Activated CD4-positive, alpha-beta memory T cell treated with anti-CD3 and anti-CD28 coated beads, Interleukin-2, amount 10 ng/mL, durations not matched to agents 7 days and 5 days (primary cell): ENCODE measurements at places on chromosomes 2 and 18.

- H3K27ac ChIP-seq = no peak overlapping the region
- DNase-seq = no peak
- H3K27me3 ChIP-seq = peaks cover 5% of the 10 kb centered on the region
Observed at GRCh38 chr2:120842456-120843439, 107.1 kb downstream of the GLI2 start.

- H3K4me3 ChIP-seq = no peak overlapping the region
- H3K27ac ChIP-seq = no peak overlapping the region
- H3K36me3 ChIP-seq = no peaks in the 10 kb centered on the region
- H3K27me3 ChIP-seq = no peaks in the 10 kb centered on the region
- DNase-seq = no peak
- H3K4me1 ChIP-seq = no peaks in the 10 kb centered on the region
Observed at GRCh38 chr2:141942006-141942789, 188.6 kb downstream of the LRP1B start.

DNA sequence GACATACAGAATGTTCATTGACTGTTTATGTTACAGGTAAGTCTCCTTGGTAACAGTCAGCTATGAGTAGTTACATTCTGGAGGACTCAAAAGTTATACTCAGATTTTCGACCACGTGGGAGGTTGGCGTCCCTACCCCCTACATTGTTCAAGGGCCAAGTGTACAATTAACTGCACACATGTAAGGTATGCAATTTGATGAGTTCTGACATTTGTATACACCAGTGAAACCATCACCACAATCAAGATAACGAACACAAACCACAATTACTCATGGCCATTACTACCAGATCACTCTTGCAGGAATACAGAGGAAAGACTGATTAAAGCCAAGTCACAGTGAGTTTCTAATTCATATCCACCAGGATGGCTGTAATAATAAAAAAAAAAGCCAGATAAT lies 39.6 kb upstream of the LDLRAD4 start:
- no peak overlapping the region for H3K4me3 ChIP-seq
- H3K27ac ChIP-seq = no peak overlapping the region
- no peaks in the 10 kb centered on the region for H3K36me3 ChIP-seq
- DNase-seq = no peak
- peaks cover 38% of the 10 kb centered on the region for H3K4me1 ChIP-seq

DNA sequence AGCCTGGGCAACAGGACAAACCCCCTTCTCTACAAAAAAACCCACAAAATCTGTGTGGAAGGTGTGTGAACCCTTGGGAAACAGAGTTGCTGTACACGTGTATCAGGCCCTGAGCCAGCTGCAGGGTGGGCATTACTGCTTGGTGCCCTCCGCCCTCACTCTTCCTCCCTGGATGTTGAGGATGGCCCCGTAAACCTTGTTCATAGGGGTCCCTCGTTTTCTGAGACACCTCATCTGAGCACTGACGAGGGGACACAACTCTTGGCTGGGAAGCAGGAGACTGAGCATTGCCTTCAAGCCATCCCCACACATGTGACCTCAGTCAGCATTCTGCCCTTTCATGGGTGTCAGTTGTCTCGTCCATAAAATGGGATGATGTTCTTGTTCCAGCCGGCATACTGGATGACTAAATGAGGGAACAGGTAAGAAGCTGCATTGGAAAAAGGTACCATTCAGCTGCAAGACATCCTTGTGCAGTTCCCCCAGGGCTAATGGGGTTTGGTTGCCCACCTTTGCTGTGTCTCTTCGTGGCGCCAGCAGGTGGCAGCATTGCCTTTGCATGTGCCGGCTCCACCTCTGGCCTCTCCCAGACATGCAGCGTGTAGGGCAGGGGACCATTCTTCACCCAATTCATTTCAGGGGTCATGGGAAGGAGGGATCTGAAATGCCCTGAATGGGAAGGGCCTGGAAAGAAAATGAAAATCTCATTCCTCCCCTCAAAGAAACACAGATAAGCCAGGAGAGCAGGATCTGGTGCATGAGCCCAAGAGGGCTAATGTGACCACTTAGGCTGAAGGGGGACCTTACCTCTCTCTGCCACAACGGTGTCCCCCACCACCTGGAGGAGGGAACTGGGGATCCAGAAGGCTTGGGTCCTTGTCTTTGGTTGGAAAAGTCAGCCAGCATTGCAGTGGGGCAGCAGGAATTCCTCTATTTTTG lies 36.4 kb upstream of the HAAO start:
- peaks cover 12% of the 10 kb centered on the region for H3K27me3 ChIP-seq
- DNase-seq = peak; percentile 70
- no peak overlapping the region for H3K27ac ChIP-seq
- H3K4me3 ChIP-seq = no peak overlapping the region
- peaks cover 8% of the 10 kb centered on the region for H3K4me1 ChIP-seq

- no peaks in the 10 kb centered on the region for H3K36me3 ChIP-seq
- H3K27me3 ChIP-seq = peaks cover 27% of the 10 kb centered on the region
- no peak overlapping the region for H3K4me3 ChIP-seq
- H3K27ac ChIP-seq = no peak overlapping the region
- peaks cover 6% of the 10 kb centered on the region for H3K4me1 ChIP-seq
Observed at GRCh38 chr18:55582325-55582724, 5.7 kb downstream of the TCF4 start.

DNA sequence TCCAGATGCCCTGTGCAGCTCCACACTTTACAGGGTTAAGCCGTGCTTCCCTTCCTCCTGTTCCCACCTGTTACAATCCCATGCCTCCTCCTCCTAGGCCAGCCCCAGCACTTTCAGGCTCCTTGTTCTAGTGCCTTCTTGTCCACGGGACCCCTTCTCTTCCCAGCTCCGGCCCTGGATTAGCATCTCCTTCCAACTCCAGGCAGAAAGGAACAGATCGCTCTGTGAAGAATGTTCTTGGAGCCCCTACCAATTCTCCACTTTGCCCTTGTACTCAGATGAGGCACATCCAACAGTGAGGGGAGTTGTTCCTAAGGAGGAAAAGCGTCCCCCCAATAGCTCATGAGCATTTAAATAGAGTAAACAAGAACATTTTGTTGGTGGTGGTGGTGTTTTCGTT lies 72.7 kb downstream of the CABLES1 start:
- H3K27ac ChIP-seq = no peak overlapping the region
- H3K36me3 ChIP-seq = no peaks in the 10 kb centered on the region
- peaks cover 12% of the 10 kb centered on the region for H3K27me3 ChIP-seq
- no peak for DNase-seq
